ENCODE measurements at places on chromosomes 7 and 10.

GRCh38 chr10:780536-781524 is 91.4 kb upstream of the DIP2C start:
- DNase-seq: no peak

- peak; percentile 64 for DNase-seq
Measured at GRCh38 chr10:73650537-73651331, 5.1 kb downstream of the SYNPO2L start.

DNA sequence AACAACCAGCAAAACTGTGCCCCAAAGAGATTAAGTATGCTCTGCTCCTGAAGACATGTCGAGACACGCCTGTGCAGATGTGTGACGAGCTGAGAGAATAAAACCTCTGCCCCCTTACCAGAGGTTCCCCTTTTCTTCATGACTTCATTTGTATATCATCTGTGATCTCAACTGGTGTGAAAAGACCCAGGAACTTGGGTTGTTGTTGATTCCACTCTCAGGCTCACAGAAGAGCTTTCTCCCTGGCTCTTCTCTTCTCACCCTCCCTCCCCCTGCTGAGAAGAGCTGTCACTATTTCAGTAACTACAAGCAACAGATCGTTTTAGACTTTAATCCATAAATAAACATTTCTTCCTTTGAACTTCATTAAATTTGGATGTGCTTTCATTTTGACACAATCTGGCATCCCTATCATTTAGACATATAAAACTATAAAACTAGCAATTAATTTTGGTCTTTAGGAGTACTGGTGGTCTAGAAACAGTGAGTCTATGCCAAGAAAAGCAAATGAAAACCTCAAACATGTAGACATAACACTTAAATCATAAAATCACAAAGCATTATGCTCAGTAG is 179.3 kb upstream of the FZD8 start:
- DNase-seq: peak; percentile 53

DNA sequence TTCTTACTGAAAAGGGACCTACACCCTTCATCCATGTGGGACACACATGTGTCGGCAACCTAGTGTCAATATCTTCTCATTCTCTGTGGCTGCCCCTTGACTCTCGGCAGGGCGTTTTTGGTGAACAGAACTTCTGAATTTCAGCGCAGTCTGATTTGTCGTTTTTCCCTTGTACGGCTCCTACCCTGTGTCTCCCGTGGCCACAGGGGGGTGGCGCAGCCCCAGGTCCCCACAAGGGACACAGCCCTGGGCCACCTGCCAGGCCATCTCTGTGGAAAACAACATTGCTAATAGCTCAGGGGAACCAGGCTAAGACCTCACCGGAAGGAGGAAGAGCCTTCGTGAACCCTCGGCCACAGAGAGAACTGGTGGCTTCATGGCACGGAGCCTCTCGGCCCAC is 53.1 kb upstream of the NKX6-2 start:
- DNase-seq: no peak

GRCh38 chr10:79320820-79321493 is 26.3 kb upstream of the PPIF start:
- peak; percentile 99 for DNase-seq

GRCh38 chr7:102875700-102876295 is 37.0 kb upstream of the LRRC17 start:
- peak; percentile 99 for DNase-seq

DNA sequence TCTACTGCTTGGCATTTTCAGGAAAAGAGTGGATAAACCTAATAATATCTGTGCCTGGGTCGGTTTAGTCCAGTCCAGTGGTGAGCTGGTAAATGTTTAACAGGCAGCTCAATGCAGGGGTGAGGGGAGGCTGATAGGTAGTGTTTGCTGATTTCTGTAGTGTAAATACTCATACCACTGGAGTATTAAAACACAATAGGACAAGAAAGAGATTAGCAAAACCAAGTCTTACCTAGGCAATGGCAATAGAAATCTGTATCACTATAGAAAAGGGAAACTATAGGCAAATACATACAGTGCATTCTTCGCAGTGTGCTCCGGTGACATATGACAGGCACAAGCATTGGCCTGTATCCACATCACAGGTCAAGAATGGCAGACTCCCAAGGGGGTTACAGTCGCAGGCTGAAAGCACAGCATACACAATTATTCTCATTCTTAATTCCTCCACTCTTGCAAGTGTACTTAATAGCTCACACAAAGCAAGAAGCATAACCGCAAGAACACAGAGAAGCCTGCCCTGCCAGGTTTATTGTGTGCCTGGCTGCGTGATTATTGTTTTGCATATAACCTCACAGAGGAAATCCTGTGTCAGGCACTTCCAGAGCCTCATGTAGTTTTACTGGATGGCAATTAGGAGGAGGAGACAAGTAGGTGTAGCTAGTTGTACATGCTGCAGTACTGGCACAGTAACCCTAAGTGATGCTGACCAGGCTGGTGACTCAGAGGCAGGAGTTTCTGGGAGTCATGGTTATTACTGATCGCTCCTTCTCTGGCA is 35.0 kb downstream of the LAMB4 start:
- peak; percentile 93 for DNase-seq

- no peak for DNase-seq
Measured at GRCh38 chr10:74748468-74749031, 77.8 kb upstream of the KAT6B start.

DNA sequence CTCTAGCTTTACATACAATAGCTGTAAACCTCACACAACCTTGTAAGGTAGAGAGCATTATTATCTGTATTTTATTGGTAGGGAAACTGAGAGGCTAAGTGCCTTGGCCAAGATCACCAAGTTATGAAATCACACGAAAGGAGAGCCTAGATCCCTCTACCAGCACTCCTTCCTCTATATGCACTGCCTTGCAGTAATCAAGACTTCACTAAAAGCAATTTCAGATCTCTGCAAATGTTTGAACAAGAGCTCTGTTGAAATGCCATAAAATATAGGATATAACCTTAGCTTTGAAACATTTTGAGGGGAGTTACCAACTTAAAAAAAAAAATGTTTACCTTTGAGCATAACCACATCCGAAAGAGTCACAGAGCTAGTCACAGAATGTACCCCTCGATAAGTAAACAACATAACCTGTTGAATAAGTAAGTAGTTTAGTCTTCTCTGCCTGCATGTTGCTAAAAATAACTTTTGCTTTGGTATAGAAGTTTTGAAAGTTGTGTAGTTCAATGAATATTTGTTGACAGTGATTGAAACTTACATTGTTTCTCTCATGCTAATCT is 709.4 kb downstream of the AUTS2 start:
- DNase-seq: no peak

- DNase-seq: no peak
Measured at GRCh38 chr10:19048489-19048888, at the start of gene MALRD1. TSS of gene MALRD1 (plus strand) at chr10:19048801. CDS start at chr10:19048939, 138 bp downstream.

DNA sequence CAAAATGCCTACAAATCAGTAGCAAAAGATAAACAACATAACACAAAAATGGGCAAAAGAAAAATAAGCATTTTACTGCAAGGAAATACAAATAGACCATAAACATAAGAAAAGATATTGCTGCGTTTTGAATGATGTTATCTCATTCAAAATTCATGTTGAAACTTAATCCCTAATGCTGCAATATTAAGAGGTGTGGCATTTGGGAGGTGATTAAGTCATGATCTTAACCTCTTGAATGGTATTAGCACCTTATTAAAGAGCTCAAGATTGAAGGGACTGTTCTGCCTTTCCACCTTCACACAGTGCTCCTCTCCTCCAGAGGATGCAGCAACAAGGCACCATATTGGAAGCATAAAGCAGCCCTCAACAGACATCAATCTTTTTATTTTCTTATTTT is 12.4 kb upstream of the TNKS2 start:
- DNase-seq: no peak

DNA sequence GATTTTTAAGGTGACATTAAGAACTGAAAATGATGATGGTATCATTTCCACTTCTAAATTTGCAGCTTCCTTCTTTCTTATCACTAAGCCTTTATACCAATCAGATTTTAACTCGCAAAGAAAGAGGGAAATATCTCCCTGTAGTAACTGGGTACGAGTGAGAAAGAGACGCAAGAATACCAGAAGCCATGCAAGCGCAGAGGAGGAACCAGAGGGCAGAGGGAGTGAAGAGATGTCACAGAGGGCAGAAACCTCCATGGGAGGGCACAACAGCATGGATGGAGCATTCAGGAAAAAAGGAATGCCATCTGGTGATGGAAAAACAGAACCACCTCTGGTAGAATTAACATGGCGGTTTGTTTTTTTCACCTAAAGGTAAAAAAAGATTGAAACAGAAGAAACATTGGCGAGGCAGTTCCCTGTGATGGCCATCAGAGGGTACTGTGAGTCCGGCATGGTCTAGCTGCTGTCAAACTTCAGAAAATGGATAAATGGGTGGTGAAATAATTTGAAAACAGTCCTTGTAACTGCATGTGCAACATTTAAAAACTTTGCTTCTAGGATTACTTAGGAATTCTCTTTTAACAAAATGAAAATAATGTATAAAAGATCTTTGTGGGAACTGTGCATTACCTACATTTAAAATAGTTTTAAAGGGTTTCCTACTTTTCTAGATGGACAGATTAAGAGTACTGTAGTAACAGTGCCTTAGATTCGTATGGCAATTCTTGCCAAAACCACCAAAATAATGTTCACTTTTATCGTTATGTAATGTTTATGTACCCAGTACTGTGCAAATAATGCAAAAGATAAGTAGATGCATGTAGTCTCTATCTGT is 91.8 kb downstream of the ARHGAP12 start:
- peak; percentile 2 for DNase-seq

DNA sequence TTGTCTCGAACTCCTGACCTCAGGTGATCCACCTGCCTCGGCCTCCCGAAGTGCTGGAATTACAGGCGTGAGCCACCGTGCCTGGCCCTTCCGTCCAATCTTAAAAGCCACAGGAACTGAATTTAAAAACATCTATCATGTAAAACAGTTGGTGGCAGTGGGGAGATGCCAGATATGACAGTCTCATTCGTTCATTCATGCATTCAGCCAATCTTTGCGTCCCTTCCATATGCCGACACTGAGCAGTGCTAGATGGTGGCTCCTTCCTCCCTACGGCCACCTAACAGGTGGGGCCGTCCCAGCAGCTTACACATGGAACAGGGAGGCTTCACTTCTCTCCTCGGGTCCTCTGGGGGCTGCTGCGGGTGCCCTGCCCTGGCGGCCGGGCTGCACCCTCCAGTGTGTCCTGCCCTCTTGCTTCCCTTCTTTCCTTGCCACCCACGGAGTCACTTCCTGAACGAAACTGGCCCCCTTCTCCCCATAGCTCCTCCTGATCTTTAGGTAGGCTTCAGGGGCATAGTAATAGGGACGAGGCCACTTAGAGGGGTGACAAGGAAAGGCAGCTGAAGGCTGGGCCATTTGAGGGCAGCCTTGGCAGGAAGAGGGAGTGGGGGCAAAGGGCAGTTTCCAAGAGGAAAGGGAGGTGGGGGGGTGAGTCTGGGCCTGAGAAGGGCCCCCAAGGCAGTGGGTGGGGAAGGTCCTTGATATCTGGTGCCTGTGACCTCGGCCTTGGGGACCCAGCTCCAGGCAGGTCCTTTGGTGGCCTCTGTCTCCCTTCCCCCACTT is 53.8 kb downstream of the PROSER2 start:
- DNase-seq: no peak

- peak; percentile 67 for DNase-seq
Measured at GRCh38 chr10:24324651-24325050, 115.7 kb downstream of the KIAA1217 start.

DNA sequence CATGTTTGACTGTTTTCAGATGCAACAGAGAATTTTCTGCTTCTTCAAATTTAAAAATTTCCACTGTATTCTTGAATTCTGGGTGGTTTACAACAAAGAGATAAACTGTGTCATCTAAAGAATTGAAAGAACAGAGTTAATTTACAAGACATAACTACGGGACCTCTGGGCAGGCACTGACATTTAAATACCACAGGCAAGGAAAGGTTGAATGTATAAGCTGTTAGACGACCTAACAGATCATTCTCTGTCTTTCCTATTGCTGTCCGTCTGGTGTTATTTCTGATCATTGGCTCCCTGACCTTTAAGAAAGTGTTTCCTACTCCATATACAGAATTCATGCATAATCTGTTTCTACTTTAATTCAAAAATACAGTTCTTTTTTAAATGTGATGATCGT is 15.5 kb upstream of the PON3 start:
- DNase-seq: no peak

GRCh38 chr10:132110111-132110521 is 44.4 kb downstream of the JAKMIP3 start:
- no peak for DNase-seq

DNA sequence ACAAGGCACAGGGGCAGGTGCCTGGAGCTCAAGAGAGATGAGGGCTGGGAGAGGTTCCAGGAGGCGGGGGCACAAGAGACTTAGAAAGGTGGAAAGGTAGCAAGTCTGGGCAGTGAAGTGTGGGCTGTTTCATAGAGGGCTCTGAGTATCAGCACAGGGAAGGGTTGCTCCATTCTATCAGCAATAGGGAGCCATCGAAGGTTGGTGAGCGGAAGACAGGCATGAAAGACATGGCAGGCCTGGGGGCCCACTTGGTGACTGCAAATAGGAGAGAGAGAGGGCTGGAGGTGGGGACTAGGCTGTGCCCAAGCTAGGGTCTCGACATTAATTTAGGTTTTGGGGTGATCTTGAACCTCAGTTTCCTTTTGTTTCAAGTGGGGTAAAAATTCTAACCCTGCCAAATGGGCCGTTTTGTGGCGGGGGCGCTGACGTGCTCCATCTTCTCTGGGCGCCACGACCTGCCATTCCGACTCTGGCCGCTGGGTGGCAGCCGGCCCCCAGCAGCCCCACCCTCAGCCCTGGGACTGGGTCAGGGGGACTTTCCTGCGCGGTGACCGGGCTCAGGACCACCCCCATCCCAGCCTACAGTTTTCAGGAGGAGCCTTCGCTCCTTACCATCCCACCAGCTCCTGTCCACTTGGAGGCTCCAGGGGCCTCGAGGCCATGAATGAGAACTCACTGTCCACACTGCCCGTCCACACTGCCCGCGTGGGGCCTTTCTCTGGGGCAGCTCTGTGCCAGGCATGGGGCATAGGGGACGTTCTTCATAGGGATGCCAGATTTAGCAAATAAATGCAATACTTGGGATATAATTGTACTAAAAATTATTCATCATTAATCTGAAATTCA is 37.2 kb upstream of the PCBD1 start:
- no peak for DNase-seq

GRCh38 chr10:98397089-98397600 is 17.8 kb downstream of the PYROXD2 start:
- DNase-seq: no peak

DNA sequence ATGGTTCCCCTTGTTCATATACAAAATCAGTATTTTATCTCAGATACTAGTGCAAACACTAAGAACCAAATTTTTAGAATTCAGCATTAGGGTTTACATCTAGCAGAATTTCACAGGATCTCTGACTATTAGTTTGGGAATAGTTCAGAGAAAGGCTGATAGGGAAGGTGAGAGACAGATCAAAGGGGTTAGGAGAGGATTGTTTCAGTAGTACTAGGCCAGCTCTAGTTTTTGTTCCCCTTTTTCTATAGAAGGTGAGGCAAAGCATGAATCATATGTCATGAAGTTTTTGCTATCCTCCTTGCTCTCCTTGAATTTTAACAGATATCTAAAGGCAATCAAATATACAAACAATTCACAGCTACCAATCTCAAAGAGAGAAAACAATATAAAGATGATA is 26.1 kb upstream of the CTNNA3 start:
- DNase-seq: no peak
